ENCODE measurements at places on chromosomes 5 and 9. TPM values are rescaled to one million over a fixed set of nuclear protein-coding genes. Genes with fewer than 3 reads are reported as not detected.

NPR3 gene
- total RNA-seq, result 0.15 TPM

TTC23L gene
- total RNA-seq, result not detected

SLC35D2 gene
- 8.1 TPM for total RNA-seq

INSL4 gene
- total RNA-seq, result not detected

CDO1 gene
- total RNA-seq, result 0.34 TPM

OR1Q1 gene
- not detected for total RNA-seq

PCDHGA8 gene
- total RNA-seq, result not detected

ZBTB26 gene
- total RNA-seq, result 6.1 TPM

TAF11L10 gene
- total RNA-seq, result not detected

ARID3C gene
- 0.17 TPM for total RNA-seq

NXNL2 gene
- total RNA-seq, result not detected

SKP1 gene
- 286 TPM for total RNA-seq

COL15A1 gene
- 0.14 TPM for total RNA-seq

WWC1 gene
- total RNA-seq, result 1.3 TPM

- DNase-seq, result no peak
Measured at GRCh38 chr9:122179054-122179689, 19.5 kb downstream of the MORN5 start.

DNA sequence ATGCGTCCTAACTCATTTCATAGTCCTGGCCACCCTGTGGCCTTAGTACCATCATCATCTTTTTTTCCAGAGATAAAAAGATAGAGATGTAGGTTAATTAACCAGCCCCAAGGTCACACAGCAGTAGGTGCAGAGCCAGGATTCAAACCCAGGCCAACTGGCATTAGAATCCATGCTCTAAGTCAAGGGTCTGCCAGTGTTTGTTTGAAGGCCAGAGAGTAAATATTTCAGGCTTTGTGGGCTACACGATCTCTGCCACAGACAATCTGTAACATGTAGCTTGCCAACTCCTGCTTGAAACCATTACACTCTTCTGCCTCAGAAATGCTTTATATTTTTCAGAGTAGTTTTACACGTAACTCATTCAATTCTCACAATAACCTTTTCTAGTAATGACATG is 119.6 kb downstream of the EFNA5 start:
- no peak for DNase-seq

DNA sequence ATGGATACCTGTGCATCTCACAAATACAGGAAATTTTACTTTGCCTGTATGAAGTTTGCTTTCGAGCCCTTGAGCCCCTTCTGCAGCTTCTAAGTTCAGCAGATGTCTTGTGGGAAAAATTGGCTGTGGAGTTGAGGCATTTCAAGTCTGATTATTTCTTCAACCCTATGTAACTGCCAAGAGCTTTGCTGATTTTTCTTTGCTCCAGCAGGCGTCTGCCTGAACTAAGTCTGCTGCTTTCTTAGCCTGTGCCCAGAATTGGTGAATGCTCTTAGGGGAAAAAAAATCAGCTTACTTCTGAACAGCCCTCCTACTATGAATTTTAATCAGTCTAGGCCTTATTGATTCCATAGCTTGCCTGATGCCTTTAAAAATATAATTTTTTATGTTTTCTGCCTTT is 41.2 kb downstream of the RIC1 start:
- no peak for DNase-seq

GRCh38 chr9:108016446-108016845 is 526.9 kb upstream of the KLF4 start:
- DNase-seq, result no peak

- no peak for DNase-seq
Measured at GRCh38 chr5:3341446-3342240, 254.0 kb upstream of the IRX1 start.

DNA sequence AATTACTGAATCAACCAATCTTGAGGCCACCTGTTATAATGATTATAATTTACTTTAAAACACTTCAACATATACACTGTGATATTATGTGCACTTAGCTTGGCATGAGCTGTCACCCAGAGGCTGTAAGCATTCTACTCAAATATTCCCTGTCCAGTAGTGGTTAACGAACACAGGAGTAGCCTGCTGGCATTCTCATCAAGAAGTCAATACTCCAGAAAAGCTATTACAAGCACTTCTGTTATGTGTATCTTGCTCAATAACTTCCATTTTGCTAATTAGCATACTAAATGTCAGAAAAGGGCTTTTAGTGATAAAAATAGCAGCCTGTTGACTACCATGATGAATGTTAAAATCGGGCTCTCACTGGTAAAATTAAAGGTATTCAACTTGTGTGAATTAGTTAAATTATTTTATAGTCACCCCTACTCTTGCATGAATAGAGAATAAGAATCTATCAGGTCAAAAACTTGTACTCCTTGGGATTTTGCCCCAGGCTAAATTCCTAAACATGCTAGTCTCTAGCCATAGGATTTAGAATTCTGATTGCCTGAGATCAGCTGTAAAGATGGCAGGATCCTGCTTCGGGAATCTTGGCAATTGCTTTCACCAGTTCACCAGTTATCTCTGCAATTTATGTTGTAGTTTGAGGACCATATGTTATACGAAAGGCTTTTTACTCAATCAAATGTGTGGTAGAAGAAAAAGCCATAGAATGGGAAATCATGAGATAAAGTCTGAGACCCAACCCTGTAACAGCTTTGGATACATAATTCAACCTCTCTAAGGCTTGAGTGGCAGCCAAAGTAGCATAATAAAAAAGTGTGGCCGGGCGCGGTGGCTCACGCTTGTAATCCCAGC is 43.4 kb upstream of the PAM start:
- DNase-seq, result no peak

DNA sequence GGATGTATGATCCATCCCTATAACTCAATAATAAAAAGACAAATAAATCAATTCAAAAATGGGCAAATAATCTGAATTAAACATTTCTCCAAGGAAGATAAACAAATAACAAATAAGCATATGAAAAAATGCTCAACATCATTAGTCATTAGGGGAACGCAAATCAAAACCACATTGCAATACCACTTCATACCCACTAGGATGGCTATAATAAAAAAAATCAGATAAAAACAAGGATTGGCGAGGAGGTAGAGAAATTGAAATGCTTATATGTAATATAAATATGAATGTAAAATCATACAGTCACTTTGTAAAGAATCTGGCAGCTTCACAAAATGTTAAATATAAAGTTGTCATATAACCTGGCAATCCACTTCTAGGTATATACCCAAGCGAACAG is 52.3 kb upstream of the TBCA start:
- DNase-seq, result no peak

GRCh38 chr5:77209495-77210090 is 887 bp upstream of the PDE8B start:
- no peak for DNase-seq

DNA sequence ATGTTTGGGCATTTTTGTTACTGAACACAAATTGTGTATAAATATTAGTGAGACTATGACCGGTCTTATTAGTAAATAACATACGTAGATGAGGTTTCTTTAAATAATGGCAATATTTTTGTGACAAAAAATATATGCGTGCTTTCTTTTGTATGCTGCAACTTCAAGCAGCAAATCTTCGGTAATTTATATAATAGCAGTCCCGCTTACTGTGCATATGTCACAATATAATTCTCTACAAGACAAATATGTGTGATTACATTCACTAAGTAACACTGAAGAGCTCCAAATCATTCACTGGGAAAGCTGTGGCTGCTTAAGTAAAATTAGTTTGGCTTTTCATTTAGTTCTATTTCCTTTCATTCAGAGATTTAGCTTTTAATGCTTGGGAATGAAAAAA is 376.0 kb downstream of the CYLC2 start:
- DNase-seq, result no peak

DNA sequence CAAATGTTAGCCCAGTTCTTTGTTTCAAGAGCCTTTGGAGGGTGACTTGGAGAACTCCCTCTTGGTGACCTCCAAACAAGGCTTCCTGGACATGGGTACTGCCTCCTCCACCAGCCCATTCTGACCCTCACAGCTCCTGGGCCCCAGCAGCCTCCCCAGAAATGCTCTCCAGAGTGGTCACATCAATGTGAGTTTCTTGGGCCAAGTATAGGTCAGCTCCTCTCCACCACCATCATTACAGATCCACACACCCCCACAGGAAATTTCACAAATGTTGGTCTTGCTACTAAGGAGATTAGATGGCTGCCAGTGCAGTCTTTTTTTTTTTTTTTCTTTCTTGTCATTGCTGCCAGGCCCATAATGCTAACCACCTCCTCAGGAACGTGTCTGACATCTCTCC is 410.7 kb downstream of the DTWD2 start:
- no peak for DNase-seq

DNA sequence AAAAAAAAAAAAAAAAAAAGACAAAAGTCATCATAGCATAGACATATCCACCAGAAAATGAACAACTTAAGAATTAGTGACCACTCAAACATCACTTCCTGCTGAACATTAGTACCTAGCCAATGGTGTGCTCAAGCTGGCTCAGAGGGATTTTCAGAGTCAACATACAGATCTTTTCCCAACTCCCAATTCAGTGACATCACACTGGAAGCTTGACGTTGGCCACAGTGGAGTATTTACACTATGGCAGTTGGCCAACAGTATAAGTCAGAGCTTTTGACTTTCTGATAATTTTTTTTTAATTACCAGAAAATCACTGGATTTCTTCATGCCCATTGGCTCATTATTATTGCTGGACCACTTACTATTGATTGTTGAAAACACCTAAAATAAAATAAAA is 383.5 kb downstream of the ARHGEF28 start:
- DNase-seq, result no peak

DNA sequence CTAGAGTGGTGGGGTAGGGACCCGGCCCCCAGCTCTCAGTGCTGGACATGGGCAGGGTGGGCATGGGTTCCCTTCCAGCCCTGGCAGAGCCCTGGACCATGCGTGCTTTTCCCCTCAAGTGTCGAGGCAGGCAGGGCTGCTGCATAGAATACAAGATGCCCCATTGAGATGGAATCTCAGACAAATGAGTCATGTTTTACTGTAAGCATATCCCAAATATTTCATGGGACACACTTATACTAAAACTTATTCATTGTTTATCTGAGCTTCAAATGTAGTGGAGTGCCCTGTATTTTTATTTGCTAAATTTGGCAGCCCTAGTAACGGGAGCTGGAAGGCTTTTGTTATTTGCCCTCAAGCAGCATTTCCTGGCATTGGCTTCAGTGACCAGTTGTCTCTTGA is 3.2 kb upstream of the RNU6ATAC start:
- no peak for DNase-seq

GRCh38 chr5:139776861-139777260 is 18.7 kb upstream of the PSD2 start:
- DNase-seq, result no peak

DNA sequence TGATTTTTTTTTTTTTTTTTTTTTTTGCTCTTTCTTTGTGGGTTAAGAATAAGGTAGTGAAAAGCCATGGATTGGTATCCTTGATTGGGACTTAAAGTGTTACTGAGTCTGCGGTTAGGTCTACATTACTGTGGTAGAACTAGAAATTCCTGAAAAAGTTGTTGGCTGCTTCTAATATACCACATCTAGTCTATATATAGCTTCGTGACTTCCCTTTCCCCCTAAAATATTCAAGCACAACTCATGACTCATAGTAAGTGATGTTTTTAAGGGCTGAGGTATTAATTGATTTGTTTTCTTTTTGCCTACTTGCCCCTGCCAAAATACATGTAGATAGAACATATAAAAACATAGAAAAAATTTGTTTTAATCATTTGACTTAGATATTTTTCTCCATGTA is 247.6 kb downstream of the TMEM232 start:
- DNase-seq, result no peak

DNA sequence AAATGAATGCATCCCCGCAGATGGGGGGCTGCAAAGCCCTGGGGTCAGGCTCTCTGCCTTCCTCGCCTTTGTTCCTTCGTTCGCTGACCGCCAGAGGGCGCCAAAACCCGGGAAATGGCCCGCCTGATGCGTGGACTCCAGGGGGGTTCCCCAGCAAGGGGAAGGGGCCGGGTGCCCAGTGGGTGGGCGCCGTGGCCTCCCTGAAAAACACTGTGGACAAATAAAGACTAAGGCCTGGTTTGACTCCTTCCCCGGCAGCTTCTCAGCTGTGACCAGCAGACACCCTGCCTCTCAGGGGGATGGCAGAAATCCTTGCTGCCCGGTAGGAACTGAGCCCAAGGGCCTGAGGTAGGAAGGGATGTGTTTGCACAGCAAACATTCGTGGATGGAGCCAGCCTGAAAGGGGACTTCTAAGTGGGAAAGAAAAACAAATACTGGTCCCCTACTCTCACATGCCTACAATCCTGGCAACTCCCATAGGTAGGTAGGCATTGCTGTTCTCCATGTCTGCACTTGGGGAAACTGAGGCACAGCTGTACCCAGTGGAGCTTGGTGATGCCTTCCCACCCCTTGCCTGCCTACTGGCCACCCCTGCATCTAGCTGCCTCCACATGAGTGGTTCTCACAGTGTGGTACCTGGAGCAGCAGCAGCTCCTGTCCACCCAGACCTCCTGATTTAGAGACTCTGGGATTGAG is 57.7 kb downstream of the DUSP1 start:
- peak; percentile 76 for DNase-seq

GRCh38 chr5:131751506-131751905 is 45.3 kb downstream of the FNIP1 start:
- no peak for DNase-seq

- DNase-seq, result no peak
Measured at GRCh38 chr5:135232958-135233357, 166.1 kb downstream of the MACROH2A1 start.

GRCh38 chr5:150085950-150086715 is at the start of gene CSF1R:
Gene CSF1R (minus strand): TSS chr5:150086554. CDS start chr5:150086427, 127 bp downstream.
- DNase-seq, result no peak

- DNase-seq, result no peak
Measured at GRCh38 chr5:67941614-67942401, 273.7 kb upstream of the PIK3R1 start.

DNA sequence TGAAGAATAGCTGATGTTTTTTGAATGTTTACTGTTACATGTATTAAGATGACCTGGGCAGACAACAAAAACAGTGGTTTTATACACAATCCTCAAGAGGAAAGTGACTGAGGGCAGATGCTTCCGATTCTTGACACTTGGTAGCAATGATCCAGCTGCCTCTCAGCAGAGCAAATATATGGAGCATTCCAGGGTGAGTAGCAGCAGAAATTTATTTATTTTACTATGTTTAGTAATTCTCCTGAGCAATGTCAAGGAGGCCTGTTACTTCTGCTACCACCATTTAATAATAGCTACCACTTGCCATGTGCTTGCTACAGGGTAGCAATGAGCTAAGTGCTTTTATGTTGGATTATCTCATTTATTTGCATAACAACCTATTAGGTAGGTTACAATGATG is 69.1 kb upstream of the NR3C1 start:
- DNase-seq, result no peak

GRCh38 chr5:73748510-73749400 is 122.8 kb downstream of the ARHGEF28 start:
- DNase-seq, result no peak

DNA sequence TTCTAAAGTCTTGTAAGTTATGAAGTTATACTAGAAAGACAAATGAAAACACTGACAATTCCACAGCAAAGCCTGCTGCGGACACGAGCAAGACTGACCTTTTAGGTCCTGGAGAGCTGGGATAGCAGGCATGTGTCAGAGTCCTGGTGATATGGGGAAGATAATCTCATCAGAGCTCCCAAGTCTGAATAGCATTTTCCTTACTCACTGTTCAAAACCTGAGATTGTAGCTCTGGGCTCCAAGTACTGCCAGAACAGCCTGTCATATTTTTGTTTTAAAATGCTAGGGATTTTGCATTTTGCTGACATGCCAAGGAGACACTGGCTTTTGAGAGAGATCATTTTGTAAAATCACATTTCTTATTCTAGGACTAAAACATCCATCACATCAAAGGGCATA is 90.1 kb downstream of the DRD1 start:
- DNase-seq, result no peak

GRCh38 chr5:60797482-60798153 is 46.5 kb downstream of the ELOVL7 start:
- DNase-seq, result no peak
